ENCODE measurements at places on chromosomes 6 and 20.

DNA sequence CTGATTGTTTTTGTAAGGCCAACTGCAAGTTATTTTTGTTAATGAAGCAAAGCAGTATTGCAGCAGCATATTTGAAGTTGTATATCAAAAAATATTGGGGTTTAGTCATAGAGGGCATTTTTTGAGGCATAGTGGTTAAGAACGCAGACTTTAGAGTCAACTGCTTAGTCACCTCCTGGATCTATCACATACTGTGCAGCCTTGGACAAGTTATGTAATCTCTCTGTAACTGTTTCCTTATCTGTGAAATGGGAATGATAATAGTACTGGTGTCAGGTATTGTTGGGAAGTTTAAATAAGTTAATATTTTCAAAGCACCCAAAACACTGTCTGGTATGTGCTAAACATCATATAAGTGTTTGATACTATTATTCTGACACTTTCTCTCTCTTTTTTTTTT lies 27.2 kb upstream of the EFHC1 start:
- DNase-seq: no peak

- DNase-seq: no peak
These were observed 5.8 kb upstream of the MAP3K5 start for GRCh38 chr6:136798044-136798443.

DNA sequence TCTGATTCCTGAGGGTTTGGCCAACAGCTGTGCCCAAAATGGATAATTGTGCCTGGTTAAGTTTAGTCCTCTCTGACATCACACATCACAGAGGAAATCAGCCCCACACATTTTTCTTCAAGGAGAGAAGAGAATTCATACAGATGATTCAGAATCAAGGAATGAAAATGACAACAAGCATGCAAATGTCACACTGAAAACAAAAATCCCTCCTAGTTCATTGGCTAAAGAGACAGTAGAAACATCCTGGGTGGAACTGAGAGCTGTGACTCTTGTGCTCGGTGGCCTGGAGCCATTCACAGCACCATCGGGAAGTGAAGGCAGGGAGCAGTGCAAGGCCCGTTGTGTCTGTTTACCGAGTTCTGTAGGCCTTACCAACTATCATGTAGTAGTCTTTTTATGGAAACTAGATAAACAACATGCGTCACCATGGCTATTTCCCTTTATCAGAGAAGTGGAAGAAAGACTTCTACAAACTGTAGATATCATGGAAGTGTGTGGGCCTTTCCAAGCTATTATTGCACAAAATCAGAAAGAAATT lies 81.7 kb upstream of the TENT5A start:
- DNase-seq: no peak

- no peak for DNase-seq
These were observed 144.0 kb upstream of the AGPAT4 start for GRCh38 chr6:161417717-161418462.

GRCh38 chr6:125994670-125995488 lies 8.5 kb downstream of the TRMT11 start:
- DNase-seq: no peak
